ENCODE measurements at places on chromosomes 11 and 22.

DNA sequence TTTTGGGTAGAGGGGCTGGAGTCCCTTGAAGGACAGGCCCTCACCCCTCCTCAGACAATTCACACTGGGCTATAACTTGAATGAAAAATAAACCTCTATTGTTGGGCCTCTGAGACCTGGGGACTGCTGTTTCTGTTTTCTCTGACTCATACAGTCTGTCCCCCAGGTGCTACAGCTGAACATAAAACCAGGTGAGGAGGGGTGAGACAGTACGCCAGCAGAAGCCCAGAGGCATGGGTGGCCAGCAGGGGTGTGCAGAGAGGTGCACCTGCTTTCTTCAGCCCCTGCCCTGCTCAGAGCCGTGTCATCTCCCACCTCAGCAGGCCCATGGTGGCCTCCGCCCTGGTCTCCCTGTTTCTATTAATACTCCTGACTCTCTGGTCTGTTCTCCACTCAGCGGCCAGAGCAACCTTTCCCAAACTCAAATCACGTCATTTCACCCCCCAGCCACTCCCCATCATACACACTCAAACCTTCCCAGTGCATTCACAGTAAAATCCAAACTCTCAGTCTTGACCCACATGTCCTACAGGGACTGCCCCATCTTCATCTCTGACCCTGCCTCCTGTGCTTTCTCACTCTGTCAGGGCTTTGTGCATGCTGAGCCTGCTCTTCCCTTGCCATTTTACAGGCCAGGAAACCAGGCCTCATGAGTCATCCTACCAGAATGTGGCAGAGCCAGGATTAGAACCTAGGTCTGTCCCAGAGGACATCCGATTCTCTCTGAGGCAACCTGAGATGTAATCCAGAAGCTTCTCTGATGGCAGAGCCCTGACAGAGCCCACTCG, 5.4 kb upstream of the IL2RB start:
- no peak for DNase-seq

GRCh38 chr11:5663511-5663910, 21.4 kb downstream of the TRIM5 start:
- no peak for DNase-seq

- no peak for DNase-seq
These were observed 135.2 kb downstream of the CEP164 start for GRCh38 chr11:117462864-117463247.

GRCh38 chr11:72225411-72225951, 914 bp downstream of the INPPL1 start:
- no peak for DNase-seq

GRCh38 chr11:128501632-128502549, 85.5 kb downstream of the ETS1 start:
- peak; percentile 57 for DNase-seq

DNA sequence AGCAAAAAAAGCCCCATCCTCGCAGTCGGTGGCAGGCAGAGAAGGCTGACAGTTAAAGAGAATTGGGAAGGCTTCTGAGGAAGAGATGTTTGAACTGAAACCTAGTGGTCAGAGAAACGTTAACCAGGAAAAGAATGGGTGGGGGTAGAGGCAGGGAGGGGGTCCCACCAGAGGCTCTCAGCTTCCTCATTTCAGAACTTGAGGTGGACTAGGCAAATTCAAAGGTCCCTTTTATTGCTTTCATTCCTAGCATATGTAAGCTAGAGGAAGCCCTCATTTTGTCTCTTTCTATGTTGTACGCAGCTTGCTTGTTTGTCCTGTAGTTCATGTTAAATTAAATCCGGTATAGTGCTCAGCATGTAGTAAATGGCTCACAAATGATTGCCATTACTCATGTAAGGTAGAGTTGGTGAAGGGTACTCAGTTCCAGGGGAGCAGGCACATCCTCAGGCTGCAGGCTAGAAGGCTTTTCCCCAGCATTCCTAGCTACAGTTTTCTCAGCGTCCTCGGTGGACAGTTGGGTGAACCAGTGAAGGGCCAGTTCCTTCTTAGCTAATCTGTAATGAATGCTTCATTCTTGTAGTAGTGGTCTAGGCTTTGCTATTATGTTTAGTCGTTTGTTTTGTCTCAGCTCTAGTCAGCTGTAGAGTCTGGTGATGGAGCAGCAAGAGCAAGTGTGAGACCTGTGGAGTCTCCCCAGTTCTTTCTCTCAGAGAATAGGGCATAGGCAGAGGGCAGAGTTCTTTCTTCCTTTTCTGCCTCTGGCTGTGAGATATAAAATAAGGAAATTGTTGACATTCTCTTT, 58.6 kb downstream of the UVRAG start:
- DNase-seq: no peak

DNA sequence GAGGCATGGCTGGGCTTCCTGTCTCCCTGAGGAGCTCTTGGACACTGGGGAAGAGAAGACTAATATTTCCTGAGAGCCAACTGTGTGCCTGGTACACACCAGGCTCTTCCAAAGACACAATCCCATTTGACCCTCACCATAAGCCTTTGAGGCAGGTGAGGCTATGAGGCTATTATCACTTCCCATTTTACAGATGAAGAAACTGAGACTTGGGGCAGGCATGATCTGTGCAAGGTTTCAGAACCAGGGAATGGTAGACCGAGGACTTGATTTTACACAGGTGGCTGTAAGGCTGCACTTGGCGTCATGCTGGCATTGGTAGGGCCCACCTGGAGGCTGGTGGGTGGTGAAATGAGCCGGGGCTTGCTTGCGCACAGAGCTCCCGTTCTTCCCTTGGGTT, 90.8 kb downstream of the LRRC32 start:
- DNase-seq: no peak

DNA sequence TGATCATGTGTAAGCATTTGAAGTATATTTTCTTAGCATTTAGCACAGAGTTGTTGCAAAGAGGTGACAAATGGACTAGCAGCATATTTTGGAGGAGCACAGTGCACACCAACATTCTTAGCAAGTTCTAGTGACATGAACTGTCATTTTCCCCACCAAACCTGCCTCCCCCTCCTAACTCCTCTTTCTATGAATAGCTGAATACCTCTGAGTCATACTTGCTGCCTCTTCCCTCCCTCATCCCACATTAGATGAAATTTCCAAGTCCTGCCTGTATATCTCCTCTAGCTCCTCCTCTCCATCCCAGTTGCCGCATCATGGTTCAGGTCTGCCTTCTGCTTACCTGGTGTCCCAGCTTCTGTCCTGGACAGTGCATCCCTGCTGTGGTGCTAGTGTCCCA, 7.2 kb downstream of the OSBP2 start:
- no peak for DNase-seq

DNA sequence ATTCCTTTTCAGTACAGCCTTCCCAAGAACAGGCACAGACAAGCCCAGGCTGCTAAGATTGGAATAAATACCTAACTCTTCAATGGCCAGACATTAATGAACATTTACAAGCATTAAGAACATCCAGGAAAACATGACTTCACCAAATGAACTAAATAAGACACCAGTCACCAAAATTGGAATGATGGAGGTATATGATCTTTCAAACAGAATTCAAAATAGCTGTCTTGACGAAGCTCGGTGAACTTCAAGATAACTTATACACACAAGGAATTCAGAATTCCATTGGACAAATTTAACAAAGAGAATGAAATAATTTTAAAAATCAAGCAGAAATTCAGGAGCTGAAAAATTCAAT, 16.4 kb upstream of the DDX10 start:
- DNase-seq: no peak

GRCh38 chr11:112016088-112016764, 9.0 kb upstream of the DLAT start:
- no peak for DNase-seq

- DNase-seq: no peak
These were observed 258.8 kb downstream of the MIAT start for GRCh38 chr22:26916236-26916635.

- no peak for DNase-seq
These were observed 2.7 kb upstream of the RCE1 start for GRCh38 chr11:66840317-66841091.
